ENCODE measurements at places on chromosomes 3 and 15.

DNA sequence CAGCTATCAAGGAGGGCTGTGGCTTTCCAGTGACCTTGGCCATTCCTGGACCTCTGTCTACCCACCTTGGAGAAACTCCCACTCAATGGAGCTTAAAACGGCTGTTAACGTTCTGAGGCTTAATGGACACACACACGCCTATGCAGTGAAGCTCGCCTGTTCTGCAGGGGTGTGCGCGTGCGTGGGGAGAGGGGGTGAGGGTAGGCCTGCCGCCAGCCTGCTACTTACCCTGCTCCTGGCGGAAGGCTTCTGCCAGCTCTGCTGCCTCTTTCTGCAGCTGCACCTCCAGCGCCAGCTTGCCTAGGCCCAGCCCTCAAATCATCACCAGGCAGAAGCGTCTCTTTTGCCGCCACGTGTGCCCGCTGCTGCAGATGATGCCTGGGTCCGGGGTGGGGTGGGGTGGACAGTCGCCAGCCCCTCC, 23.2 kb upstream of the PARL start:
- no peak for DNase-seq

DNA sequence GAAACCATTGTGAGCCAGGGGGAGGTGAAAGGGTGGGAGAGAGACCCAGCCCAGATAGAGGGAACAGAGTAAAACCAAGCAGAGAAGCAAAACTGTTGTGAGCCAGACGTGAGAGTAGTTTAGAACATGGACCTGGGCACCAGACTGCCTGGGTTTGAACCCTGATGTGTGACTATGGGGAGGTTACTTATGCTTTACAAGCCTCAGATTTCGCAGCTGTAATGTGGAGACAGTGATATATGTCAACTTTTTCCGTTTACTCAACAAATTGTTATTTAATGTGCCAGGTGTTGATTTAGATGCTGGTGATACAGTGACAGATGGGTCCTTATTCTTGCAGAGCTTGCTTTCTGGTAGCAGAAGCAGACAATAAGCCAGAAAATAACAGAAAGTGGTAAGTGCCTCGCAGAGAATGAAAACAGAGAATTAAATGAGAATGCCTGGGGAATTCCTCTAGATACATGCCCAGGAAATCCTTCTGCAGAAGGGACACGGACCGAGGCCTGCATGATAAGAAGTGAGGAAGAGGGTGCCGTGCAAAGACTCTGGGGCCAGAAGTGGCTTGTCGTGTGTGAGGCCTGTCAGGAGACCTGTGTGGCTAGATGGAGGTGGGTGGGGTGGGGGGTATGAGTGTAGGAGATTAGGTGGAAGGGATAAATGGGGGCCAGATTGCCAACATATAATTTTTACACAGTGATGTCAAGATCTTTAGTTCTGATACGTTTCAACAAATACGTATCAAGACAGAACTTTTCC, 15.0 kb downstream of the KAT2B start:
- no peak for DNase-seq

GRCh38 chr3:57118254-57118653, 46.9 kb downstream of the IL17RD start:
- DNase-seq: no peak

GRCh38 chr15:31526916-31527690, 200.5 kb downstream of the KLF13 start:
- no peak for DNase-seq

DNA sequence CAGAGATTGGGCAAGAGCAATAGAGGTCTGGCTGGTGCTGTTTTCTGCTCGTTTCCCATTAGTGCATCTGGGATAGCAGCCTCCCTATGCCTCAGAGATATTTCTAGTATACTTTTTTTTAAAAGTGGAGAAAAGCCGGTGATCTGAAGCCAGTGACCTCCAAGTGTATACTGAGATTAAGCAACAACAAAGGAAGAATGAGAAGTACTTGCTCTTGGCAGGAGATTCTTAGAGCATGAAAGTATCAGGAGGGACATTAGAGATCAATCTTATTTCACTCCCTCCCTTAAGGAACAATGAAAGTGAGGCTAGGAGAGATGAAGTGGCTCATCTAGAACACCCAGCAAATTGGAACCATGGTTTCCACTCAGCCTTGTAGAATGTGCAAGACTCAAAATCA, 423.3 kb downstream of the SOX2 start:
- no peak for DNase-seq

DNA sequence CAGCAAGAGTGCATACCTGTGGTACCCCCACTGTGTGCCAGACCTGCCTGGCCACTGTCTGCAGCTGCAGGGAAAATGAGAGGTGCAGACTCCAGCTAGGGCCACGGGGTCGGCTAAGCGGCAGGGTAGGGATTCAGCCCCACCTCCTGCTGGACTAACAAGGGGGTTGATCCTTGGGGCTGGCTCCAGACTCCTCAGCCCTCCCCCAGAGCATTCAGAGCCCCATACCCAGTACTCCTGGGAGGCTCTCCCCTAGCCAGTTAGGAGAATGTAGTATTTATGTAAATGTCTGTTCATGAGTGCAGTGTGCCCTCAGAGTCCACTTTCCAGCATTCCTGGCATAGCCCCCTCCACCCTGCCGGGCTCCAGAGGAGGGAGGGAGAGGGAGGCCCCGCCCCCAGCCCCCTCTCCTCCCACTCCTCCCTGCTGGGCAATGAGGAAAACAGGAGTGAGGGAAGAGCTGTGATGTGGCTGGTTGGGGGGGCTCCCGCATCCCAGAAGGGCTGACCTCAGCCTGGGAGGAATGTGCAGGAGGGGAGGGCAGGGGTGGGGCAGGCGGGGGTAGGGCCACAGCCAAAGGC, 4.5 kb upstream of the SEMA3B start:
- peak; percentile 83 for DNase-seq

DNA sequence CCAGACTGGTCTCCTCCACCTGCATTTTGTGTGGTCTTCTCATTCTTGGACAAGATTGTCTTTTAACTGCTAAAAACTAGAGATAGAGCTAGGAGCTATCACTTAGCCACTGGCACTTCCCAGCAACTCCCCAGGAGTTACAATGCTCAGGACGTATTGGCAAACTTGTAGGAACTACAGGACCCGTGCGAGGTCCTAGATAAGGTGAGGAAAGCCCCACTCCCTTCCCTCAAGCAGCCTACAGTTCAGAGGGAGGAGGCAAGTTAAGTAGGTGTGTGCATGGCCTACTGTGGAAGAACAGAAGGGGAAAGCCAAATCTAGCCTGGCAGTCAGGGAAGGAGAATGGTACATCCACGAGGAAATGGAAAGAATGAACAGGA, 504.7 kb upstream of the PROK2 start:
- DNase-seq: no peak

DNA sequence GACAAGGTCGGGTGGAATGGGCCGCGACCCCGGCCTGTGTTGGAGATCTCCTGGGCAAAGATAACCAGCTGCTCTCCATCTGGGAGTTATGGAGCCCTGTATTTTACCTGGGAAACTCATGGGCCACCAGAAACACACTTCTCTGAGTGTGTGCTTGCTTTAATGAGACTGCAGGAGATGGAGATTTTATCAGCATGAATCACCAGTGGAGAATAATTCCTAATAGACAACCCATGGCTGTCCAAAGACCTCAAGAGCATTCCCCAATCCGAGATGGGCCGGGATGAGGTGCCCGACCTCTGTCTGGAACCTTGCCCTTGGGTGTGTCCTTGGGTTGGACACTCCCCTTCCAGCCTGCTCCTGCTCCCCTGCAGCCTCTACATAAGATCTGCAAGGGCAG, 389.3 kb downstream of the GABRG3 start:
- no peak for DNase-seq

GRCh38 chr15:40598126-40598525, 4.1 kb downstream of the KNL1 start:
- no peak for DNase-seq

- DNase-seq: no peak
Observed at GRCh38 chr3:13621381-13622221, 72.7 kb downstream of the FBLN2 start.

DNA sequence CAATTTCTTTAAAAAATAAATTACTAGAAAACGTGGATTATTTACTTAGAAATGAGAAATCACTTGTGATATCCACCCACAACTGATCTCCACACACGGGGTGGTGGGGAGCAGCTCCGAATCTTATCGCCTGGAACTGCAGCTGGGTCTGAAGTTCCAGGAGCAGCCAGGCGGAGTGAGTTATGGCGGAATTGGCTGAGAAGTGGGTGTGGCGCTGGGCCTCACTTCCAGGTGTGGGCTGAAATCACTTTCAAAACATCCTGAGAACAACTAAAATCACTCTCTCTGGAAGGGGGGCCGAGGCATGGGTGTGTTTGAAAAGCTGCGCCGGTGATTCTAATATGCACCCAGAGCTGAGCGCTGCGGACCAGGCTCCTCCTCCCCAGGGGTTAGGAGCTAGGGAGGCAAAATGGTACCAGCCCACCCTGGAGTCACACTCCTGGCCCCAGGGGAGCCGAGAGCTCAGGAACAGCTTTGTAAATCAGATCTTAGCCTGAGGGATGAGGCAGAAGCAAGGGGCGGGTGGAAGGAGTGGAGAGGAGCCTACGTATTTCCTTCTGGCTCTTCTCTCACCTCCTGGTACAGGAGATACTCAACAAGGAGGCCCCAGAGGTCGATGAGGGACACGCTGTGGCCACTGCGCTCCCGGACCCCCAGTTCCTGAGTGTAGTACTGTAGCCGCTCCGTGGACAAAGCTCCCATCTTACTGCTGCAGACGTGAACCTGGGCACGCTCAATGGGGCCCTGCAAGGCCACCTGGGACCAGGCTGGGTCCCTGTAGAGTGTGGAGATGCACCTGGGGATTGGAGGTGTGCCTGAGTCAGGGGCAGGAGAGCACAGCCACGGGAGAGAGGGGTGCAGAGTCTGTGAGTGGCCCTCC, 9.6 kb downstream of the PLA2G4F start:
- DNase-seq: no peak

DNA sequence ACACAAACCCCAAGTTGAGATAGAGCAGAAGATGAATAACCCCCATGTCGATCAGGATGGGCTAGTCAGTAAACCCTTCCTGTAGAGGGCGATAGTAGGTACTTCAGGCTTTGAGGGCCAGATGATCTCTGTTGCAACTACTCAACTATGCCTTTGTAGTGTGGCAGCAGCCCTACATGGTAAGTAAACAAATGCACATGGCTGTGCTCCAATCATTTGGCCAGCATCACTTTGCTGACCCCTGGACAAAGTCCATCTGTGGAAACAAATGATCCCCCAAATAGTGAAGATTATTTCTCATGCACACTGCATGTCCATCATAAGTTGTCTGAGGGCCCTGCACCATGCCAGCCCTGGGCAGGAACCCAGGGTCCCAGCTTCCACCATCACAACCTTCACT, 402.2 kb upstream of the PROK2 start:
- DNase-seq: no peak

DNA sequence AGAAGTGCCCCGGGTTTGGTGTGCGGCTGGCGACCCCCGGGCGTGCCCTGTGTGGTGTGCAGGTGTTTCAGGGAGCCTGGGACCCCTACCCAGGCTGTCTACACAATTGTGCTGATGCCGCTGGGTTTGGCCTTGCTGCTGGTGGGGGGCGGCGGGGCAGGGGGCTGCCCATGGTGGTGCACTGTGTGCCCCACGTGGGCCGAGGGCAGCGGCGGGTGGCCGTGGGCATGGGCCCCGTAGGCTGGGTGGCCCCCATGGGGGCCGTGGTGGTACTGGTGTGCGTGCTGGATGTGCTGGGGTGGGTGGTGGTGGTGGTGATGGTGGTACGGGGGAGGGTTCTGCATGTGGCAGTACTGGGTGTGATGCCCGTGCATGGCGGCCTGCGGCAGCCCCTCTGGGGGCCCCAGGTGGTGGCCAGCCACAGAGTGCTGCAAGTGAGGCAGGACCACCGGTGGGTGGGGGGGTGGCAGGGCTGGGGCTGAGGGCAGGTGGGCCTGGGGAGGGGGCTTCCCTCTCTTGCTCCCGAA, 59.6 kb upstream of the RPL32 start:
- DNase-seq: no peak

DNA sequence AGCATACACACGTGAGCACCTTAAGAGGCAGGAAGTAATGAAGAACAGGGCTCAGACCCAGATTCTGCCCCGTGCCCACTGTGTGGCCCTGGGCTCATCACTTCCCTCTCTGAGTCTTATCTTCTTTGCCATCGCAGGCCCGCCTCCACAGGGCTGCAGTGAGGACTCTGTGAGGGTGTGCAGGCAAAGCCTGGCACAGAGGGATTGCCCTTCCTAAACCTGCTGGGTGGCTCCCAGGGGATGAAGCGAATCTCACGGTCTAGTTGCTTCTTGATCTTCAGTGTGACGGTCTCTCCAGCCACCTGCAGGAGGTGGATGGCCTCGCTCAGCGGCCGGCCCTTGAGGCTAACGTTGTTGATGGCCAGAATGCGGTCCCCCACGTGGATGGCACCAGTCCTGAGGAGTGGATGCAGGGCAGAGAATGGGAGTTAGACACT, 32.8 kb downstream of the GRIP2 start:
- no peak for DNase-seq

DNA sequence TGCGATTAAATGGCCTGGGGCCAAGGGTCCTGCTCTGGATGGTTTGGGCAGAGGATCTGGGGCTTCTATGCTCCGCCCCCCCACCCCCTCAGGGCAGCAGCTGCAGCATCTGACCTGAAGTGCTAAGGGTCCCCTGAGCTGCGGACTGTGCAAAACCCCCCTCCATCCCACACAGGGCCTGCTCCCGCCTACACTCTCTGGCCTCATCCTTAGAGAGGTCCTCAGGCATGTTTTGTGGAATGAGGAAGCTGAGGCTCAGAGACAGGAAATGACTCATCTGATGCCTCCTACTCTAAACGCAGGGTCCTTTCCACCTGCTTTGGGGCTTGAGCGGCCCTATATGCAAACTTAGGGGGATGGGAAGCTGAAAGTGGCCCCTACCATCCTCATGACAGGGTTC, 59.5 kb upstream of the CTSH start:
- DNase-seq: peak; percentile 93

DNA sequence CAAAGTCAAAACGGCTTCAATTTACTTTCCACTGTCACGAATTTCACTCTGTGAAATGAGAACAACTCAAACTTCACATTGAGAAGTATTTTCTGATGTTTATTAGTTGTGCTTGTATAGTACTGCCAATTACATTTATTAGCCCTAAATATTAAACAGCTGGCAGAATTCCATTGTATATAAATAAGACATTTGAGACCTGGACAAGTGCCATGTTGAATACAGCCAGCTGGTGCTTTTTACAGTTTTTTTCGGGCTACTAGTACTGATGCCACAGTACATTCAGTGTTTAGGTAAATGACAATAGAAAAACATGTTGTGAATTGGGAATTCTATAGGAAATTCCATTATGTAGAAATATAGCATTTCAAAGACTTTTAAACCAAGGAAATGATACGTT, 79.0 kb downstream of the EPHA3 start:
- no peak for DNase-seq

- DNase-seq: peak; percentile 38
Observed at GRCh38 chr3:146590521-146590920, 14.6 kb downstream of the PLSCR5 start.

GRCh38 chr3:62101488-62101887, 271.9 kb downstream of the FEZF2 start:
- no peak for DNase-seq

- DNase-seq: no peak
Observed at GRCh38 chr3:184946917-184947316, 135.0 kb downstream of the VPS8 start.

GRCh38 chr3:7410782-7411181, 549.9 kb downstream of the GRM7 start:
- no peak for DNase-seq

Measured in ELR (cell line).